ENCODE measurements at places on chromosomes 4 and X. TPM values are rescaled to one million over a fixed set of nuclear protein-coding genes. Genes with fewer than 3 reads are reported as not detected.

GRCh38 chrX:110987292-110987691 is 108.7 kb upstream of the PAK3 start:
- DNase-seq: no peak

DNA sequence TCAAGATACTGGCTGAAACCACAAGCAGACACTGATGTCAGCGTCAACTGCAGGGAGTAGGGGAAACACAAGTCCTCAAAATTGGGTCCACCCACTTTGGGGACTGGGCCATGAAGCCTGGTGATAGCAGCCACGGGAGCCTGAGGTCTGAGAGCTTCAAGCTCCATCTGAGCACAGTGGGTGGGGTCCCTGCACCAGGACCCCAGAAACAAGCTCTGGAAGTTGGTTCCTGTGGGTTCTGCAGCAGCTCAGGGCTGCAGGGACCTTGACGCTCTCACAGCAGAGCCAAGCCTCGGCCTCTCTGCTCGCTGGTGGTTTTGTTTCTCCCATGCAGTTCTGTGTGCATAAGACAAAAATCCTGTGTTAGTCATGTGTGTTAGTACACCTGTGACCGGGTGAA is 54.5 kb downstream of the CPLX1 start:
- no peak for DNase-seq

DNA sequence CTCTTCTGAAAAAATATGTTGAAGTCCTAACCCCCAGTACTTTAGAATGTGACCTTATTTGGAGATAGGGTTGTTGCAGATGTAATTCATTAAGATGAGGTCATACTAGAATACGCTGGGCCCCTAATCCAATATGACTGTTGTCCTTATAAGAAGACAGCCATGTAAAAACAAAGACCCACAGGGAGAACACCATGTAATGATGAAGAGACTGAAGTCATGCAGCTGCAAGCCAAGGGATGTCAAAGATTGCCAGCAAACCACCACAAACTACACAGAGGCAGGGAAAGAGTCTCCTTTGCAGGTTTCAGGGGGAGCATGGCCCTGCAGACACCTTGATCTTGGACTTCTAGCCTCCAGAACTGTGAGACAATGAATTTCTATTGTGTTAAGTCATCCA is 37.4 kb downstream of the CXorf58 start:
- DNase-seq: no peak

- no peak for DNase-seq
Observed at GRCh38 chr4:103306870-103307375, 108.8 kb upstream of the CENPE start.

DNA sequence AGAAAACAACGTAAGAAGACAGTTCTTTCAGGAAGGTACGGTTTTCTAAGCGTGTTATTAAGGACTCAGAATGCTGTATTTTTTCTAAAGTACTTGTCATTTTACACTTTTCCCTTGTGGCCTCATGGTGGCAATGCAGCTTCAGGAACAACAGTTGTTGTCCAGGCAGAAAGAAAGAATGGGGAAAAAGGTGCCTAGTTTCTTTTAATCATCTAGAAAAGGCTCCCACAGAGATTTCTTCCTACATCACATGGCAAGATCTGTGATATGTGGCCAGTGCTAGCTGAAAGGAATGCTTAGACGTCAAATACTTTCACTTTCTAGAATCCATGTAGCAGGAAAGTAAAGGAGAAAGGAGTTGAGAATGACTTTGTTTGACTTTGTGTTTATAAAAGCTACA is 49.0 kb upstream of the TRAM1L1 start:
- DNase-seq: no peak

DNA sequence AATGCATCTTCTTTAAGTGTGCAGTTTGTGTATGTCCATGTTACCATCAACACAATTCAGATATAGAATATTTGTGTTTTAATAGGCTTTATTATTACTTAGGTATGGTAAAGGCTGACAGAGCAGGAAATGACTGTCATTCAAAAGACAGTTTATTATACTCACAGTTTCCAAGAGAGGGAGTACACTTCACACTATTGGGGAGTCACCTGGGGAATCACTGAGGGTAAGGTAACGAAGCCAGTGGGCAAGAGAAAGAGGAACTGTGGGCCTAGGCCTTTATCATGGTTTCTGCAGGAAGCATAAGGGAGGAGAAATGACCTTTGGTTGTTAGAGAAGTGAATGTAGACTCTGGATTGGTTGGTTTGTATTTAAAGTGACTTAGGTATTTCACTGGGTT is 235.1 kb upstream of the HCCS start:
- no peak for DNase-seq

DNA sequence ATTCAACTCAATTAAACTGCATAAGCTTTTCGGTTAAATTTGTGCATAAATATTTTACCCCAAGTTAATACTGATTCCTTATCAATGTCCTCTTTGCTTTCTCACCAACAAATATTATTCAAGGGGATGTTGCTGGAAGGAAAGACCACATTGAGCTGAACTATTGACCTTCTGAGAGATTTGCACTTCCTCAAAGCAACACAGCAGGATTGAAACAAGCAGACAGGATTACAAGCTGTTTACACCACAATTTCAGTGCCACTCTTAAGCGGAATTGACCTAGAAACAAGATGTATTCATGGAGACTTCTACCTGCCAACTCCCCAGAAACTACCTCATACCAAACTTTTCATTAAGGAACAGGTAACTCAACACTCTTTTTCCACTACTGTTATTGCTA is 96.5 kb upstream of the DUSP21 start:
- DNase-seq: no peak

DNA sequence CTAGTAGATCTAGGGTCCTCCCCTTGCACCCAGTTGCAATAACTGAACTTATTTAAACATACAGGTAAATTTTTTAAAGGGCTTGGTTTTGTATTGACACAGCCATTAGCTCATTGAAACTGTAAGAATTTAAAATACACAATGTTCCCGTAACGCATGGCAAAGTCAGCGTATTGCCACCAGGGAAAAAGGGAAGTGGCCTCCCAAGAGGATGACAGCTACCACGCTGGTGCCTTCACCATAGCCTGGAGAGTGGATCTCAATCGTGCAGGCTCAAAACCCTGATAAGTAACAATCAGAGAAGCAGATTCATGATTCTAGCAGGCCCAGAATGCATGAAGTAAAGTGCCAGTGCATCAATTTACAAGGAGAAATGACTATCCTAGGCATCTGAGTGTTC is 49.4 kb upstream of the RELL1 start:
- no peak for DNase-seq

DNA sequence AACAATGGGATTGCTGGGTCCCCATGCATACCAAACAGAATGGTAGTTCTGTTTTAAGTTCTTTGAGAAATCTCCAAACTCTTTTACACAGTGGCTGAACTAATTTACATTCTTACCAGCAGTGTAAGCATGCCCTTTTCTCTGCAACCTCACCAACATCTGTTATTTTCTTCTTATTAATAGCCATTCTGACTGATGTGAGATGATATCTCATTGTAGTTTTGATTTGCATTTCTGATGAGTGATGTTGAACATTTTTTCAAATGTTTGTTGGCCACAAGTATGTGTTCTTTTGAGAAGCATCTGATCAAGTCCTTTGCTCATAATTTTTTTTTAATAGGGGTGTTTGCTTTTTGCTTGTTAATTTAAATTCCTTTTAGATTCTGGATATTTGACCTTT is 41.2 kb upstream of the ZMAT1 start:
- DNase-seq: no peak

DNA sequence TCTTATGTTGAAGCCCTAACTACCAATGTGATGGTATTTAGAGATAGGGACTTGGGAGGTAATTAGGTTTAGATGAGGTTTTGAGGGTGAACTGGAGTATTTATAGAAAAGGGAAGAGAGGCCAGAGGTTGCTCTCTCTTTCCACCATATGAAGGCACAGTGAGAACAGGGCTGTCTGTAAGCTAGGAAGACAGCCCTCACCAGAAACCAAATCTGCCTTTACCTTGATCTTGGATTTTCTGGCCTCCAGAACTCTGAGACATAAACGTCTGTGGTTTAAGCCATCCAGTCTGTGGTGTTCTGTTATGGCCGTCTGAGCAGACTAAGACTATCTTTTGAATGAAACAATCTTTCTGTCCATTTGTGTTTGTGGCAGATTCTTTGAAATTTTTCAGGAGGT is 223.7 kb downstream of the PDHA2 start:
- no peak for DNase-seq

GRCh38 chr4:127616898-127617297 is 15.9 kb upstream of the INTU start:
- no peak for DNase-seq

- DNase-seq: no peak
Observed at GRCh38 chrX:69210581-69210980, 45.3 kb upstream of the PJA1 start.

- no peak for DNase-seq
Observed at GRCh38 chr4:186930024-186930423, 206.4 kb upstream of the FAT1 start.

DNA sequence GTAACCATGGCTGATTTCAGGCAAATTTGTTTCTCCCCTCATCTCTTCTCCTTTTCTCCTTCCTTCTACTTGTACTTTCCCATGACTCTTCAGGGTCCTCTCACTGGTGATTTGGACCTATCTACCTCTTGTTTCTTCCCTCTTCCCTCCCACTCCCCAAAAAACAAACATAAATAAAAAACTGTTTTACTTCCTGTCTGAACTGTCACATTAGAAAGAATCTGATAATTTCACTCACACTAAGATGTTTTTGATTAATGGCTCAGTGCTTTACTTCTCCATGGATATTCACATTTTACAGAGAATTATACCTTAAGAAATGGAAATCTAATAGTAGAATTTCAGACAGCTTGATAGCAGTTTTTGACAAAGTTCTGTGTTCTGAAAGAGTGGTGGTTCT is 7.2 kb downstream of the STK26 start:
- no peak for DNase-seq

DNA sequence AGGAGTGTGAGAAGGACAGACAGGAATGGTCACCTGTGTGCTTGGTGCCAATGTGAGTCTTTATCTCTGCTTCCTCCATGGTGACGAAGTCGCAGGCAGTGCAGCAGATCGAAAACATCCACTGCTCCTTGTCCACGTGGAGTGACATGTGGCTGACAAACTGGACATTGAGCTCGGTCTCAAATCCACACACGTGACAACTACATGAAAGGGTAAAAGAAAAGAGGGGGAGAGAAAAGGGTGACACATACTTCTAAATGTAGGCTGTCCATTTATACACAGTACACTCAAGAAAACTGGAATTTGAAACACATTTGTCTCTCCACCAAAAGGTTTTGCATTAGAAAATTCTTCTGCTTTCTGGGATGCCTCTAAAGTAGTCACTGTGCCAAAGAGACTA is 94.5 kb downstream of the C4orf51 start:
- no peak for DNase-seq

- no peak for DNase-seq
Observed at GRCh38 chr4:114535725-114536124, 62.9 kb upstream of the UGT8 start.

DNA sequence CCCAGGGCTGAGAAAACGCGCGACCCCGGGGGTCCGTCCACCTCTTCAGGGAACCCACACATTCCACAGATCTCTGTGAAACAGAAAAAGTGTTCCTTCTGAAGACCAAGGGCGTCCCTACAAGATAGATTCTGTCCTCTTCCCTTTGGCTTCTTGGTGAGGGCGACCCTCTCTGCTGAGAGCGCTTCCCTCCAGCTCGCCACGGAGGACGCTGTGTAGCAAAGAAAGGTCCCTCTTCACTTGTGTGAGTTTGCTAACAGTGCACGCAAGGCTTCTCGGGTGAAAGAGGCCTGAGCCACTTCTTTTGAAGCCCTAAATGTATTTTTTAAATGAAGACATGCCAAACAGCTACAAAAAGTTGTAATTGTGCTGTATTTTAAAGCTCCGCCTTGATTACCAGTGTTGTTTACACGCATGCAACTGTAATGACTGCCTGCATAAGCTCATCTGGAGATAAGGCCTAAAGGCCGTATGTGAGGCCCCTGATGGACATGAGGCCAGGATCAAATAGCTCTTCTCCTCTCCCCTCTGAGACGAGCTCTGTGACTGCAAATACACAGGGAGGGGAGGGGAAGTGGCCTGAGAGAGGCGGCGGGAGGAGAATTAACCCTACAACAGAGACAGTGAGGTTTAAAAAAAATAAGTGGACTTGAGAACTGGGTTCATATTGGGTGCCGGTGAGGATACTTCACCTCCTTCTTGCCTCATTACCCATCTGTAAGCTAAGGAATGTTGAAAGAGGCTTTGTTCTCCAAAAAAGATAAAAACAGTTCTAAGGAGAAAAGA is 95.5 kb downstream of the SOWAHB start:
- DNase-seq: no peak

DNA sequence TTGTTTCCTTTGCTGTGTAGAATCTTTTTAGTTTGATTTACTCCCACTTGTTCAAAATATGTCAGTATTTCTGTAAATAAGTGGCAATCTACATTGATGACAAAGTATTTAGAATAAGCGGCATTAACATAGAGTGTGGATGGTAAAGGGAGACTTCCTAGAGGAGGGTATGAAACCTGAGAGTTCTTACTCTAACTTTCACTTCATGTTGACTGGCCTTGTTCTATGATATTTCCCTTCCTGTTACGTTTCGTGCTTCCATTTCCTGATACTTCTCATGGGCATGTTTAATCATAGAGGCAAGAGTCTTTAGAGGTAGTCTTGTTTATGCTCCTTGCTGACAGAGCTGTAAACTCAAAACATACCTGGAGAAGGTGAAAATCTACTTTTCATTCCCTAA is 408.9 kb downstream of the GLUD2 start:
- no peak for DNase-seq

DNA sequence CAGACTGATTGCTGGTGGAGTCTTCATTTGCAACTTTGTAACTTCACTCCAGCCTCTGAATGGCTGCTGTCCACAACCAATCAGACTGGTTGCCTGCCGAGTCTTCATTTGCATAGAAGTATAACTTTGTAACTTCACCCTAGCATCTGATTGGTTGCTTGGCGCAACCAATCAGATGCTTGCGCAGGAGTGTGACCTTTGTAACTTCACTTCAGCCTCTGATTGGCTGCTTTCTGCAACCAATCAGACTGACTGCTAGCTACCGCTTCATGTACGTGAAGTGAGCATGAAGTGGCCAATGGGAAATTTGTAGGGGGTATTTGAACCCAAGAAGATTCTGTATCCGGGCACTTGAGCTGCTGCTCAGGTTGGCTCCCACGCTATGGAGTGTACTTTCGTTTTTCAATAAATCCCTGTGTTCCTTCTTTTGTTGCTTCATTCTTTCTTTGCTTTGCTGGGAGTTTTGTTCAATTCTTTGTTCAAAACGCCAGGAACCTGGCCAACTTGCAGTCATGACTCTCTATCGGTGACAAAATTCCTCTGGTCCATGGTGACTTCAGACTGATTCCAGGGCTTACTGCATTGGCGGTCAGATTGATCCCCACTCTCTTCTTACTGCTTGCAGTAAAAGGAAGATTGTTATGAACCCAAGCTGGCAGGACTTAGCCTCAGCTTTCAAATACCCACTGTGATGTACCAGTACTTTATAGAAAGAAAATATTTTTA is 46.4 kb upstream of the FGG start:
- no peak for DNase-seq

Gene TEX13D
- not detected for total RNA-seq

Gene MAPK10
- not detected for total RNA-seq

Gene IBSP
- total RNA-seq: not detected

Gene RAB41
- not detected for total RNA-seq

Gene CCDC120
- 9.1 TPM for total RNA-seq

Gene CFAP299
- total RNA-seq: not detected

Gene MAML3
- total RNA-seq: 4.7 TPM

Gene MFAP3L
- total RNA-seq: 1.7 TPM

Gene SOX3
- not detected for total RNA-seq

Gene ARHGAP36
- not detected for total RNA-seq

Data from activated naive CD8-positive, alpha-beta T cell treated with anti-CD3 and anti-CD28 coated beads, Interleukin-2, amount 10 ng/mL, durations not matched to agents 7 days and 5 days (primary cell).